ENCODE measurements at places on chromosomes 2 and 18.

GRCh38 chr2:220871909-220872308, 700.2 kb downstream of the EPHA4 start:
- no peak for DNase-seq

DNA sequence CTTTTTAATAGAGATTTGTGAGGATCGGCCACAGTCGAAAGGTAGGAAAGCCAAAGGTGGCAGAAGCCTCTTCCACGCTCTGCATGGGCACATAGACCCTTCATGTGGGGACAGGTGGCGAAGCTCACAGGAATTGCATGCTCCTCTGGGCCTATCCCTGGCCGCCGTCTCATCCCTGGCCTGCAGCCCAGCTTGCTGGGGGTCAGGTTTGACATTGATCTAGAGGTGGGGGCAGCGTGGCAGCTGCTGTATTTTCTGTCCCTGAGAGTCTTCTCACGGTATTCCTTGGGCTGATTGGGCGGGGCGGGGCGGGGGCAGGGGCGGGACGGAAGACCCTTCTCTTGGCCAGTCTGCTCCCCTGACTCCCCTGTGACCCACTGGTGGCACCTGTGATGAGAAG, 48.9 kb downstream of the STK25 start:
- DNase-seq, result no peak

DNA sequence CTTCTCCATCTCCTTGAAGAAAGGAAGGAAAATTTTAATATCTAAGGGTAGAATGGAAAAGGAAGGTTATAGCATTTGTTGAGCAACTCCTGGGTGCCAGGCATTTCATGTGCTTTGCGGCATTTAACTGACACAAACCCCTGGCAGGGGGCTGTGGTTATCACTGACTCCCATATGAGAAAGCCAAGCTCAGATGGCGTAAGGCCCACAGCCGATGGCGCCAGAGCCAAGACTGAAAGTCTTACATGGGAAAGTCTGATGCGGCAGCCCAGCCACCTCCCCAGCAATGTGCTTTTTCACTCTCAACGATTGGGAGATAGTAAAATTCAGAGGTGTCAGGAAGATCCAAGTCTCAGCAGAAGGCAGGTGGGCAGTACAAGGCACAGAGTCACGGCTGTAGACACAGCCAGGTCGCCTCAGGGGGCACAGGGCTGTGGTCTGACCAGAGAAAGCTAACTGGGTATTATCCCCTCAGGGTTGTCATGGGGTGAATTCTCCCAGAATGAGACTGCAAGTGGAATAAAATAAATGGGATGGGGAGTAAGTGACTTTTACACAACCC, 324.2 kb upstream of the NCKAP5 start:
- DNase-seq, result no peak

GRCh38 chr18:22082408-22082807, 87.0 kb upstream of the GATA6 start:
- DNase-seq, result no peak

- DNase-seq, result no peak
Observed at GRCh38 chr2:181581534-181581933, 75.4 kb downstream of the CERKL start.

- no peak for DNase-seq
Observed at GRCh38 chr2:217797661-217798069, 205.1 kb downstream of the TNS1 start.

- DNase-seq, result peak; percentile 7
Observed at GRCh38 chr2:54519841-54520459, 63.8 kb downstream of the SPTBN1 start.

GRCh38 chr2:8517850-8518498, 163.9 kb upstream of the ID2 start:
- no peak for DNase-seq

All from ELR (cell line).